ENCODE measurements at places on chromosomes 3 and 15.

GRCh38 chr15:58987036-58987435 is 427 bp upstream of the RNF111 start:
- DNase-seq, result no peak

DNA sequence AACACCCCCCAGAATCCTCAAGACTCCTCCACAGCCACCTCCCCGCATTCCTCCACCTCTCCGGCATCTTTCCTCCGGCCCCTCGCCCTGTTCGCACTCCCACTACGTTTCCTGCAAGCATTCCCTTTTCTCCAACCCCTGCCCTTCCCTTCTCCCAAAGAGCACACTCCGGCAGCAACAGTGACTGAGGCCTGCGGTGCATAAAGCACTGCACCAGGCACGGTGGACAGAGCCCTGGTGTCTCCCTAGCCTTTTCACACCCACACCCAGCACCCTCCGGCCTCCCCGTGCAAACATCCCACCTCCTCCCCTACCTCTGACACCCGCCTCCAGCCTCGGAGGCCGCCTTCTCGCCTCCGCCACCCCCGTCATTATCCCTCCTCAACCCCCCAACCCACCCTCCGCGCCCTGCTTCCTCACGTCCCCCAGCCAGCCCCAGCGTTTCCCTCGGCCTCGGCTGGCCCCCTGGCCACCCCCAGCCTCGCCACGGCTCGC is 577 bp downstream of the ZNF148 start:
- peak; percentile 16 for DNase-seq

DNA sequence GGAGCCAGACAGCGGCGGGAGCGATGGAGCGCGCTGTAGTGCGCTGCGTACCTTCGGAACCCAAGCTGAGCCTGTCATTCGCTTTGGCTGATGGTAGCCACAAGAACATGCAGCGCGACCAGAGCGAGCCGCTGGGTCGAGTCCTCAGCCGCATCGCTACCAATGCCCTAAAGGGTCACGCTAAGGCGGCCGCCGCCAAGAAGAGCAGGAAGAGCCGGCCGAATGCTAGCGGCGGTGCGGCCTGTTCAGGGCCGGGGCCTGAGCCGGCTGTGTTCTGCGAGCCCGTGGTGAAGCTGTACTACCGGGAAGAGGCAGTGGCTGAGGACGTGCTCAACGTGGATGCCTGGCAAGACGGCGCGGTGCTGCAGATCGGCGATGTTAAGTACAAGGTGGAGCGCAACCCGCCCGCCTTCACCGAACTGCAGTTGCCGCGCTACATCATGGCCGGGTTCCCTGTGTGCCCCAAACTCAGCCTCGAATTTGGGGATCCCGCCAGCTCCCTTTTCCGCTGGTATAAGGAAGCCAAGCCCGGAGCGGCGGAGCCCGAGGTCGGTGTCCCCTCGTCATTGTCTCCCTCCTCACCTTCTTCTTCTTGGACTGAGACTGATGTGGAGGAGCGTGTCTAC is 498 bp downstream of the PDE12 start:
- peak; percentile 54 for DNase-seq

GRCh38 chr3:37537914-37538691 is 323.6 kb upstream of the CTDSPL start:
- DNase-seq, result no peak

DNA sequence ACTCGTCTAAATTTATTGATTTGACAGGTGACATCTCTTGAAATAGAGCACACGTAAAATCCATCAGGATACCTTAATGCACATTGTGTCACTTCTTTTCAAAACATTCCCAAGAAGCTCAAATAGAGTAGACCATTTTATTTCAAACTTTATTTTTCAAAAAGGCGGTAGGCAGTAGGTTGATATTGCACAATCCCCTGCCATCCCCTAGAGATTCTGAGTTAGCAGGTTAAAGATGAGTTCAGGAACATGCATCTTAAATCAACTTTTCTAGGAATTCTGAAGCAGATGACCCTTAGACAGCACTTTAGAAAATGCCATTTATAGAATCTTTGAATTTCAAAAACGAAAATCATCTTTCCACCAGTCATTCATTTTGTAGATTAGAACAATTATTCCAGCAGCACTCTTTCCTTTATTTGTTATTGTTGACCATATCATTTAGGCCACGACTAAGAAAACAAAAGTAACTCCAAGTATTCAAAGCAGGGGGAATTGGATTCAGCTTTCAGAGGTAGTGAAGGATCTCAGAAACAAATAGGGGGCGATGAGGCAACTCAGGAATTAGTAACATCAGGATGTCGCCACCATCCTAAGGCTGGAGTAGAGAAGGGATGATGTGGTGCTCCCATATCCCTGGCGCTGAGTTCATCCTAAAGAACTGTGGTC is 198.2 kb upstream of the MCTP2 start:
- no peak for DNase-seq

DNA sequence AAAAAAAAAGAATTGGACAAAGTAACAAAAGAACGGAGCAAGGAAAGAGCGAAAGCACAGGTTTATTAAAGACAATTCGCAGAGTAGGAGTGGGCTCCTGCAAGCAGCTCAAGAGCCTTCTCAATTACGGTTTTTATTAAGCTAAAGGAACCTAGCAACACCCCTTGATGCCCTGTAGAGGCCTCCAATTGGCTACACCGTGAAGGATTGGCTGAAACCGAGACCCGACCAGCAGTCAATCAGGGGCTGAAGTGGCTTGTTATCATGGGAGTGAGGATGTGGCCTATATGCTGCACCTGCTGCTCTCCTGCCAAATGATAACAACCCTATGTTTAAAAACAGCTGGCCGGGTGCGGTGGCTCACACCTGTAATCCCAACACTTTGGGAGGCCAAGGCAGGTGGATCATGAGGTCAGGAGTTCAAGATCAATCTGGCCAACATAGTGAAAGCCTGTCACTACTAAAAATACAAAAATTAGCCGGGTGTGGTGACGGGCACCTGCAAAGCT is 20.4 kb upstream of the AP3B2 start:
- DNase-seq, result no peak

GRCh38 chr3:13484851-13485590 is 4.9 kb downstream of the HDAC11 start:
- DNase-seq, result no peak

GRCh38 chr15:96737408-96737807 is 406.9 kb downstream of the NR2F2 start:
- DNase-seq, result no peak

DNA sequence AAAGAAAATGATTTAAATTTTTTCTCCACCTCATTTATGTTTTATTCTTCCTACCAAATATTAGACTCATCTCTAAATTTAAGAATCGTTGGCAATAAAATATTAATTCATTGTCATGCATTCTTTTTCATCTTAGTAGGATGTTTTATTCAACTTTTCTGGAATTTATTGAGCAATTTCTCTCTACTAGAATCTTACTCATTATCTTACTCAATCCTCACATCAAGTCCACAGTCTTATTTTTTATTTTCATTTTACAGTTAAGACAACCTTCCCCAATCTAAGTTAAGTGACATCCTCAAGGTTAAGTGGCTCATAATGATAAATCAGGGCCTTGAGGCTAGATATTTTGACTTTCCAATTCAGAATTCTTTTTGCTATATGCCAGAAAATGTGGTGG is 15.9 kb upstream of the ALDH1A2 start:
- no peak for DNase-seq

GRCh38 chr15:85530079-85530478 is 149.7 kb downstream of the AKAP13 start:
- no peak for DNase-seq

GRCh38 chr3:58392181-58392580 is 41.5 kb downstream of the PDHB start:
- no peak for DNase-seq

GRCh38 chr3:191409791-191410359 is 51.1 kb upstream of the PYDC2 start:
- no peak for DNase-seq

DNA sequence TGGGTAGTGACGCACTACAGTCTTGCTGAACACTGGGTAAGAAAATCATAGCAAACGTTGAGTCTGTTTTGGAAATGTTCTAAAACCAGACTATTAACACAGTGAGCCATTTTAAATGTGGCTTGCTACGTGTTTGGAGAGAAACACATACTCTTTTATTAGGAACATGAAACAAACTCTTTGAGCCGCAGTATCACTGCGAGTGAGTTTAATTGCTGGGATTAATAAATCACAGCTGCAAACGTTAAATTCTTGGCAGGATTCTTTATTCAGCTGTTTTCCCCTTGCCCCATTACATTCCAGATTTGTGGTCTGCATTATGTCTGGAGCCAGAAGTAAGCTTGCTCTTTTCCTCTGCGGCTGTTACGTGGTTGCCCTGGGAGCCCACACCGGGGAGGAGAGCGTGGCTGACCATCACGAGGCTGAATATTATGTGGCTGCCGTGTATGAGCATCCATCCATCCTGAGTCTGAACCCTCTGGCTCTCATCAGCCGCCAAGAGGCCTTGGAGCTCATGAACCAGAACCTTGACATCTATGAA is 33.6 kb downstream of the BTD start:
- DNase-seq, result no peak

DNA sequence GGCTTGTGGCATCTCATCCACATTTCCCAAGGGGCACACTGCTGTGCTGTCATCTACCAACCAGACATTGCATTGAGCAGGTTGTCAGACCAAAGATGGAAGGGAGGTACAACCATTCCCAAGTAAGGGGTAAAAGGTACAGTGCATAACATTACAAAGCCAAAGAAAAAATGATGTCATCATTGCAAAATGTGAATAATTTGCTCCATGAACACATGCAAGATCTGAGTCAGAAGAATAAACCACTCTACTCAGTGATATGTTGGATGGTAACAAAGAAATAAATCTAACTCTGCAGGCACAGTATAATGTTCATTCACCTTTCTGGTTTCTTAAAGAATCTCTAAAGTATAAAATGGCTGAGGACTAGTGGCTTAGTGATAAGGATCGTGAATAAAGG is 202.7 kb downstream of the MAGI1 start:
- no peak for DNase-seq

GRCh38 chr15:27752691-27753090 is 346.4 kb downstream of the OCA2 start:
- no peak for DNase-seq

GRCh38 chr3:83235180-83235814 is 1473.9 kb upstream of the GBE1 start:
- no peak for DNase-seq

DNA sequence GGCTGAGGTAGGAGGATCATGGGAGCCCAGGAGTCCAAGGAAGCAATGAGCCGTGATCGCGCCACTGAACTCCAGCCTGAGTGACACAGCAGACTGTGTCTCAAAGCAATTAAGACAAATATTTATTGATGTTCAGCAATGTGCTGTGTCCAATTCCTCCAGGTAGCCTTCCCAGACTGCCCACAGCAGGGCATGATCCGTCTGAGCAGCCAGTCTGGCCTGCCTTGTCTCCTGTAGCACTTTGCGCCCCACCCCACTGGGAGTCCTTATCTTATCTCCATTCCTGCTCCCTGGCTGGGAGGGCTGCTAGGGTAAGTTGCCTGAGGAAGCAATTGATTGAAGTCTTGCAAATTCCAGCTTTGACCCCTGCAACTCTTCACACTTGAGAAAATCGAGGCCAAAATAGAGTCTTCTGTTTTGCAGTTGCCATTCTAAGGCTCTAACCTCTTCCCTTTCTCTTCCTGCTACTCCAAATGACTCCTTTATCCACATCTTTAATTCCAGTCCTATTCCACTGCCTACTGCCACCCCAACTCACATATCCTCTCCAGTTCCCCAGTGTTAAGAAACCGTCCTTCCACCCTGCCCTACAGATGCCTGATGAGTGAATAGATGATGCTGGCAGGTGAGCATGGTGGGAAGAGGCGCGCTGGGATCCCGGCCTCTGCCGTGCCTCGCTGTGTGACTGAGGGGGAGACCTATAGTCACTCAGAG is 26.9 kb upstream of the LCTL start:
- DNase-seq, result no peak

DNA sequence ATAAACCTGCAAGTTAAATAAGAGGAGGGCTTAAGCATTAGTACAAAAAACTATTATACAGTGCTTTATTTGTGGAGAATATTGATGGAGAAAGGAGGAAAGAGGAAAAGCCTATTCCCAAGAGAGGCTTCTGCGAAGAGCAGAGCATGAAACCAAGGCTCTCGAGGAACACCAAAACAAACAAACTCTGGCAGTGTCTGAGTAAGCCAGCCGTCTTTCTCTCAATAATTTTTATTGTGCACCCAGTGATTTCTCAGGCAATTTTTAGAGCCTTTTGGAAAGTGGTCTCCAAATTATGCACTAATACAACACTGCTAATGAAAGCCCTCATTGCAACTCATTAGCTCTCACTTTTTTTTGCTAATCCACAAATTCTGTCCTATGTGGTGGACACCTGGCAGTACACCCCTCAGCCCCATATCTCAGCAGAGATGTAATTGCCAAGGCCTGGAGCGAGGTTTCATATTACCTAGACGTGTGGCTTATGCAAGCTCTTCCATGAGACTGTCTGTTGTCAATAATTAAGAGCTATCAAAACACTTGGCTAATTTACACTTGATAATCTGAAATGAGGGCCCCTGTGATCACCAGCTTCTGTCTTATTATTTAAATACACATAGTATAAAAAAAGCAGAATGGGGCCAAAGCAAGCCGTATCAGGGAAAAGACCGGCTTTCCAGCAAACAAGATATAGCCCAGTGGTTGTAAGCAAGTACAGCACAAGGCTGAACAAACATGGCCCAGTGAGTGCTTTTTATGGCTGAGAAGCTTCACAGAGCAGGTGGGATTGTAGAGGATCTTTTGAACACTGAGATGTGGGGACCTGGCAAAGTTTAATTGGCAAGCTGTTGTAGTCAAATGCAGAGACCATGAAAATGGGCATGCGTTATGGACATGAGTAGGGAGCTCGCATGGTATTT is 216.9 kb downstream of the ROBO2 start:
- DNase-seq, result no peak

- DNase-seq, result no peak
These were observed 18.3 kb downstream of the FGF7 start for GRCh38 chr15:49441356-49441755.

DNA sequence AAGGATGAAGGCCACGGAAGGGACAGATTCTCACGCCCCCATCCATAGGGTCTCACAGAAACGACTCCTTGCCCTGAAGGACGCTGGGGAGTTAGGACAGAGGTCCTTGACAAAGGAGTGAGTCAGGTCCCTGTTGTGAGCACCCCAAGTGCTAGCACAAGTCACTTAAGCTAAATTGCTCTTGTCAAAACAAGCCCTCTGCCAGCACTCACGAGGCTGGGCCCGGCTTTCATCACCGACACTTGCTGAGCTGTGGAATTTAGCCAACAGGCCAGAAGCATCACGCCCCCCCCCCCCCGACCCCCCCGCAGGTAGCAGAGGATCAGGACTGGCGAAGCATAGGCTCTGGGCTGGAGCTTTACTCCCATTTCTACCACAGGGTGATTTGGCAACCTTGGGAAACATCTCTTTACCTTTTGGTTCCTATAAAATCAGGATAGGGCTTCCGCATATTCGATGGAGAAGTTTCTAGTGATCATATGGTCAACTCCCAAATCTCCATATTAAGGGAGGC is 75.4 kb downstream of the ADCY5 start:
- peak; percentile 18 for DNase-seq

DNA sequence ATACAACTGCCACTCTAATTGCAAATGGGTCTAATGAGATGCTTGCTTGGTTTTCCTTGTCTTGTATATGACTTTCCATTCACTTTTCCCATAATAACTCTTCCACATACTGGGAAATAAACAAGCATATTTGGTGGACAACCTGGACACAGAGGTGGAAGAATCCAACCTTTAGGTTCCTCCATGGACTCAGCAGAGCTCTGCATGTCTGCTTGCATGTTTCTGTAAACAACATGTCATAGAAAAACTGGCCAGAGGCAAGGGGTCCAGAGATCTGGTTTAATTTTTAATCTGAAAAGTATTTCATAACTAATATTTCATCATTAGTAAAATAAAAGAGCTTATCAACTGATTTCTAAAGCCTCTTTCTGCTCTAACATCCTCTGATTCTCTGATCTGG is 30.2 kb downstream of the GOLIM4 start:
- no peak for DNase-seq

Data from Peyer's patch (tissue), 4 donors.